ENCODE measurements at places on chromosomes 16 and 17. TPM values are rescaled to one million over a fixed set of nuclear protein-coding genes. Genes with fewer than 3 reads are reported as not detected.

- DNase-seq = no peak
Observed at GRCh38 chr16:68356249-68356918, 45.6 kb downstream of the PRMT7 start.

GRCh38 chr17:50147841-50148225 lies 2.6 kb downstream of the PPP1R9B start:
- no peak for DNase-seq

DCTN5 gene
- total RNA-seq = 67.9 TPM

DNA sequence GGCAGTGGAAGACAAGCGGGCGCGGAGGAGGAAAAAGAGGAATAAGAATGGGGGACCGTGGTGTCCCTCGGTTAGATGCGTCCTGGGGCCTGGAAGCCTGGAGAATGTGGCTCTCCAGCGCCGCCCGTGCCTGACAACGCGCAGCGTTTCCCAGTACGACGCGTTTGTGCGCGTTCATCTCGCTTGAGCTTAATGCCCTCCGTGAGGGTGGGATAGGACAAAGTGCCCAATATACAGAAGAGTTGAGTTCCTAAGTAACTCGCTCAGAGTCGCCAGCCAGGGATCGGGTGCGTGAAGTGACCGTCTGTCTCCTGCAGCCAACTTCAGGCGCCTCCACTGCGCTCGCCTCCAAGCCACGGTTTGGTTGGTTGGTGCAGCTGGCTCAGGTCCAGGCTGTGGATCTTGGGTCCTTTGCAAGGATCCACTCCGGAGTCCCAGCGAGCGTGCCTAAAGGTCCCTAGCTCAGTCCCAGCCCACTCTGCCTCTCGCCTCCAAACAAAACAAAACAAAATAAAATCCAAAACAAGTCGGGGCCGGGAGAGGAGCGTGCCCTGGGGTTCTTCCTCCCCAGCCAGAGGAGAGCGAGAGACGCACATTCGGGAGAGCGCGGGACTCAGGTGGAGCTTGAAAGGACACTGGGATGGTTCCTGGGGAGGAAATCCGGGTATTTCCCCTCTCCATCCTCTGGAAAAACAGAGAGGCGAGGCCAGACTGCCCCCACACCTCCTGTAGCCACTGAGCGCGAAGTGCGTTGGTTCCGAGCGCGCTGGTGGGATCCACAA lies 974 bp downstream of the GALR2 start:
- no peak for DNase-seq

GRCh38 chr16:54340531-54340930 lies 53.9 kb upstream of the IRX3 start:
- no peak for DNase-seq

MYH2 gene
- total RNA-seq = not detected

GRCh38 chr17:82007495-82008257 lies 15.0 kb downstream of the CENPX start:
- DNase-seq = no peak

Data from HFFc6 (cell line).